ENCODE measurements at places on chromosomes 2 and 18.

DNA sequence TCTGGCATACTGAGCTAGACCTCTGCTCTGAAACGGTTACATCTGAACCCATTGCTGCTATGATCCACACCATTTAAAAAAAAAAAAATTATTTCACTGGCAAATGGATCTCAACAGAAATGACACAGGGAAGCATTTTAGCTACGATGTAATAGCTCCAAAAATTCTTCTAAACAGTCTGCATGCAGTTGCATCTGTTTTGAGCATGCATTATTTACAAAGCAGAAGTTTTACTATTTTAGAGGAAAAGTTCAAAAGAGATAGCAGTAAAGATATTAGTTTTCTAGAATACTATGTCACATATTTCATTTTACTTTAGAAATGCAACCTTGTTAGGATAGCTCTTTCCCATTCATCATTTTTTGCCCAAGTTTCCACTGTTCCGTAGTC is 265.7 kb downstream of the MEIS1 start:
- DNase-seq = no peak

DNA sequence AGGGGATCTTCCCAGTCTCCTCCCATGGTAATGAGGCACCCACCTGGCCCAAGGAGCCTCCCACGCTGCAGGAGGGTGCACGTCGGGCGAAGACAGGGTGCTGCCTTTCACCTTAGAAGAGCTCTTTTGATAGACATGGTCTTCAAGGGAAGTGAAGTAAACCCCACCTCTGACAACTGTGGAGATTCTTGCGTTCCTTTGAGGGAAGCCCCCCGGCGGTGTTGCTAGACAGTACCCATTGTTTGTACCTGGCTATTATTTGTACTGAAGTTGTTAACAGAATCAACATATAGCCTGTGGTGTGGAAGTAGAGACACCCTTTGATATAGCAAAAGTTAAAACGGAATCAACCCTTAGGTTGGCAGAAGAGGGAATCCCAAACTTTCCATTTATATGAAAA is 648.0 kb downstream of the GALR1 start:
- no peak for DNase-seq

DNA sequence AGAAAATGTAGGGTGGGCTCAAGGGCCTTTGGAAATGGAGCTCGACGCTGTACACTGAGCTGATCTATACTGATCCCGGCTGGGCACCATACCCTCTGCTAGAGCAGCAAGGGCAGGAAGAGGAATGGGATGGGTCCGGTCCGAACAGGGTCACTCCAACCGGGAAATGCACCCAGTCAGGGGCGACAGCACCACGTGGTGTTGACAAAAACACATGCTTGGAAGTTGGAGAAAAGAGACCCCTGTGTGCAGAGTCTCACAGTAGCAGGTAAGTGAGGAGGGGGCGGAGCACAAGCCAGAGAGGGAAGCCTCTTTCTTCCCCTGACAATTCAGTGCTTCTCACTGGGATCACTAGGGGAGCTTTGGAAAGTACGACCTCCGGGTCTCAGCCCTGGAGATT is 84.1 kb upstream of the ASB18 start:
- no peak for DNase-seq

GRCh38 chr2:150732064-150732463 is 244.6 kb upstream of the RND3 start:
- DNase-seq = no peak
